ENCODE measurements at places on chromosomes 4 and X.

DNA sequence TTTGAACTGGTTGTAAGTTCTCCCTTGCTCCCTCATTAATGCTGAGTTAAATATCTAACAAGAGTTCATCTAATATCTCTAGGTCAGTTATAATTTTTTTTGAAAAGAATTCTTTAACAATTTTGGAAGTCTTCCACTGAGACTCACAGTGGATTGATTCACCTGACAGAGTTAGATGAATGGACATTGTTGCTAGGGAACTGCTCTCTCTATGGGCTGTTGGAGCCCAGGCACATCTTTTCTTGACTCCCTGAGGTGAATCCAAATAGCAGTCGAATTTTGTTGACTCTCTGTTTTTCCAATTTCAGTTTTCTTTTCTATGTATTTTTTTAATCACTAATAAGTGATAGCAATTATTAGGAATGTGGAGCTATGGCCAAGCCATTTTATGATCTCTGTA is 996.1 kb upstream of the PABPC4L start:
- DNase-seq, result no peak

DNA sequence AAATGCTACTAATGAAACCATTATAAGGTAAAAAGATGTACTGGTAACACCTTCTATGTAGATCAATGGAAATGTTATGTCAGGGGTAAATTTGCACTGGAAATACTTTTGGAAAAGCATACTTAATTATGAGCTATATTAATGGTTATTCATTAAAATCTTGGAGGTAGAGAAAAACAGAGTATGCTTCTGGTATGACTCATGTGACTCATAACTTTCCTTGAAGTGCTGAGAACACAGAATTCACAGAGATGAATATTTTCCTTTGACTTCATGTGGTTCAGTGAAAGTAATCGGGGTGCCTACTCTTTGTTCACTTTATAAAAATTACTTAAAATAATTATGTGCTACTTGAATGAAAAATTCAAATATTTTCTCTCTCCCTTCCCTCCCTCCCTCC is 254.2 kb downstream of the KCTD8 start:
- no peak for DNase-seq

DNA sequence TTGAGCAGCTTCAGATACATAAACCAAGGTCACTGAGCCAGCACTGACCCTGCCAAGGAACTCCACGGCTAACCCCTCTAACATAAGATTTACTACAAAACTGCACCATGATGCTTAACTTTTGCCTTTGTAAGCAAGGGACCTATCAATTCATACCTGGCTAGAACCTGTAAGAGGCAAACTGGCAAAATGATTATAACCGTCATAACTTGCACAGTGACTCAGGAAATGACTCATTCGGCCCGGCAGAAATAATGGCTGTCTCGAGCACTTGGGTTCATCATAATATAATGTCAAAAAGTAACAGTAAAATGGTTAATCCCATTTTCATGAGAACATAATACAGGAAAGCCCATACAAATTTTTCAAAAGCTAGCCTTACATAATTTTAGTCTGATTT is 17.2 kb downstream of the RASGEF1B start:
- no peak for DNase-seq

DNA sequence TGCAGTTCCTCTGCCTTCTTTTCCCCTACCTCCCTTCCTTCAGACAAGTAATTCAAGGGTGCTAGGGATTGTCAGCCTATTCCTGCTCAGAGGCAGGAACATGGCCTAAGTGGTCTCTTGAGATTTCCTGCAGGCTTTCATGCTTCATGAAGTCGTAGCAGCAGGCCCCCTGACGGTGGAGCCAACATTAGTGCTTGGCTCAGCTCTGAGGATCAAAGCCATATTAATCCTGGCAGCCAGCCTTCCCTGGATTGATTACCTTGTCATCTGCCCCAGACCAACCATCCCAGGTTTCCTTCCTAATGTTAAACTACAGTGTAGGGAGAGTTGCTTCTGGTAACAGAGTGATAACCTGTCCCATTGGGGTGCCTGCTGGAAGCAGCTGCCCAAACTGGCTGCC is 84.1 kb downstream of the SLC16A2 start:
- no peak for DNase-seq

DNA sequence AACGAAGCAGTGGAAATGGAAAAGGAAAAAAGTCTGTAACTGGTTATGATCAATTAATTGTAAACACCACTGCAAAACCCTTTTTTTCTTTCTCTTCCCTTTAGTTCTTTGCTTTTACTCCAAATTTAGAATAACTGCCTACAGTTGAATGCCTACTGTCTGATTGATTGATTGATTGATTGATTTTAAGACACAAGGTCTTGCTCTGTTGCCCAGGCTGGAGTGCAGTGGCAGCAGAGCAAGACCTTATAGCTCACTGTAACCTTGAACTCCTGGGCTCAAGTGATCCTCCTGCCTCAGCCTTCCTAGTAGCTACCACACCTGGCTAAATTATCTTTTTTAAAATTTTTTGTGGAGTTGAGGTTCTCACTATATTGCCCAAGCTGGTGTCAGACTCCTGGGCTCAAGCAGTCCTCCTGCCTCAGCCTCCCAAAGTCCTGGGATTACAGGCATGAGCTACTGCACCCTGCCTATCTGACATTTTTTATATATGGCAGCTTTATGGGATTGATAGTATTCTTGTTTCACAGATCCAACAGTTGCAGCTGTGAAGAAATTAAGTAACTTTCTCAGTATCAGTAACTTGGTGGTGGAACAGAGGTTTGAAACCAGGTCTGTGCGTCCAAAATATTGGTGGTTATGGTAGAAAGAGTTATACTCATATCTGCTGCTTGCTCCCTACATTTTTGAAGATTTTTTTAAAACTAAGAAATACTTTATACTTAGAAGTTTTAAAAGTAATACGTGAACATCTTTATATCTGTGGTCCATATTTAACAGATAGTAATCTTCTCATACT is 12.4 kb downstream of the UBE2K start:
- no peak for DNase-seq

DNA sequence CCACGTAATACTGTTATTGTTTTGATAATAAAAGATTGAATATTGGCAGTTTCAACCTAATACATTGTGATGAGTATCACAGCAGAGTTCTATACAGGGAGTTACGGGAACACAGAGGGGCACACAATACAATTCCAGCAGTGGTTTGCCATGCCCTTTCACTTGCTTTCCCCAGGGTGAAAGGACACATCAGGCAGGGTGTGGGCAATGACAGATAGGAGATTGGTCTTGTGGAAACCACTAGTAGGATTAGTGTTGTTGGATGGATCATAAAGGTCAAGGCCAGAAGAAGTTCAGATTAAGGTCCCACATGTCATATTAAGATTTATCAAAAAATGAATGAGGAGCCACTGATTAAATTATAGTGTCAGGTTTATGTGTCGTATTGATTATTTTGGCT is 8.1 kb downstream of the HSD17B11 start:
- DNase-seq, result no peak

DNA sequence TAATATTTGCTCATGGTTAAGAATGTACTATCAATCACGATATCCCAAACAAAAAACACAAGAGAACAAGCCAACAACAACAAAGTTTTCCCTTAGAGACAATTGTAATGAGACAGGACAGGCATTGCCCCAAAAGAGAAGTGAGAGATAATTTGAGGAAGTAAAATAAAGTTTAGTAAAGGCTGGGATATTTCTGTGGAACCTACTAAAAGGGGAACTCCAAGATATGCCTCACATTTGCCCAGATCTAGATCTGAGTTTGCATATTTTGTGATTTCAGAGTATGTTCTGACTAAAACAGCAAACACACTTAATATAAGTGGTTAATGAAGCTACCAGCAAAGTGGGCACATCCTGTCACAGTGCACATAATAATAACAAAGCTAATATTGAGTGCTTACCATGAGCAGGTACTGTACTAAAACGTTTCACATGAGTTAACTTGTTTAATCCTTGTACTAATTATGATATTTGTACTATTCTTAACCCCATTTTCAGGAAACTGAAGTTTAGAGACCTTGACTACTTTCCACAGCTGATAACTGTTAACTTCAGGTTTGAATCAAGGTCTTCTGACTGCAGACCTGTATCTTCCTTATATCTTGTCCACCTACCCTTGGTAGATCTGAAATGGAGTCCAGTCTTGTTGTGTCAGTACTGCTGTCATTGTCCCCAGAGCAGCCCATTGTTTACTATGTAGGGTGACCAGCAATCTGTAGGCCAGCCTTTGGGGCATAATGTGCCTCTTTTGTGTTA is 26.0 kb upstream of the BMP2K start:
- DNase-seq, result no peak

DNA sequence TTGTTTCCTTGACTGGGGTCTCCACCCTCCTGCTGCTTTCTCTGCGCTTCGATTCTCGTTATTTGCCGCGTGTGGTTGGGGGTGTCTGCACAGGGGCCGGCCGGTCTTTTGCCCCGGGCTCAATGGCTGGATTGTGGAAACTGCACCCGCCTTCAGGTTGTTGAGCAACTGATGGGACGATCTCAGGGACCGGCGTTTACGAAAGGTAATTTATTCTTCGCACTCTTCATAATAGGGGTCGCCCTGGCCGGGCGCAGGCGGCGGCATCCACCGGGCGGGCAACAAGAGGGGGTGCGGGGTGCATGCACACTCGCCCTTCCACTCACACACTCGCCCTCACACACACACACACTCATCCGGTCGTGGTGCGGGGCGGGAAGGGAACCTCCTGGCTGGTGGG is 1.4 kb downstream of the ADGRL3 start:
- no peak for DNase-seq

- no peak for DNase-seq
These were observed 66.2 kb upstream of the TACR3 start for GRCh38 chr4:103786014-103786413.

DNA sequence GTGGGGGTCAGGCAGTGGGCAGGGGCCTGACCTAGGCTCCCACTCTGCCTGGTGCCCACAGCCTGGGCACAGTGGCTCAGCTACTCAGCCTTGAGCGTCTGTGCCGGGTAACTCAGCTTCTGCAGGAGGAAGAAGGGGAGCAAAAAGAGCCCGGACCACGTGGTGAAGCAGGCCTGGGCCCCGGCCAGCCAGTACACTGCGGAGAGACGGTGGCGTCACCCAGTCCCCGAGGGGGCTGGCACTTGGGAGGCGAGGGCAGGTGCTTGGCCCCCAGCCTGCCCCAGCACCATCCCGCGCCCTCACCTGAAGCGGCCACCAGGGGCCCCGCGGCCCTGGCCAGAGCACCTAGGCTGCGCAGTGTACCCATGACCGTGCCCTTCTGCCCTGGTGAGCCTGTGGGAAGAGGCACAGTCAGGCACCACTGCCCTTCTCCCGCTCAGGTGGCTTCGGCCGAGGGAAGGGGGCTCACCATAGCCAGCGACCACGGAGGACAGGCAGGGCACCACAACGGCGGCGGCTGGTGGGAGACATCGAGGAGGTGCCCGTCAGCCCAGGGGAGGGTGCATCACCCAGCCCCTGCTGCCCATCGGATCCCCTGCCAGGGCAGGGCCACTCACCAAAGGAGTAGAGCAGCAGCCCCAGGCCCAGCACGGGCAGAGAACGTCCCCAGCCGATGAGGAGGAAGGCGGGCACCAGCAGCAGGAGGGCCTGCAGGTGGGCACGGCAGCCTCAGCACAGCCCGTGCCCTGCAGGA is 32.3 kb downstream of the NOP14 start:
- no peak for DNase-seq

GRCh38 chrX:47156611-47157520 is 11.8 kb downstream of the RBM10 start:
- no peak for DNase-seq

DNA sequence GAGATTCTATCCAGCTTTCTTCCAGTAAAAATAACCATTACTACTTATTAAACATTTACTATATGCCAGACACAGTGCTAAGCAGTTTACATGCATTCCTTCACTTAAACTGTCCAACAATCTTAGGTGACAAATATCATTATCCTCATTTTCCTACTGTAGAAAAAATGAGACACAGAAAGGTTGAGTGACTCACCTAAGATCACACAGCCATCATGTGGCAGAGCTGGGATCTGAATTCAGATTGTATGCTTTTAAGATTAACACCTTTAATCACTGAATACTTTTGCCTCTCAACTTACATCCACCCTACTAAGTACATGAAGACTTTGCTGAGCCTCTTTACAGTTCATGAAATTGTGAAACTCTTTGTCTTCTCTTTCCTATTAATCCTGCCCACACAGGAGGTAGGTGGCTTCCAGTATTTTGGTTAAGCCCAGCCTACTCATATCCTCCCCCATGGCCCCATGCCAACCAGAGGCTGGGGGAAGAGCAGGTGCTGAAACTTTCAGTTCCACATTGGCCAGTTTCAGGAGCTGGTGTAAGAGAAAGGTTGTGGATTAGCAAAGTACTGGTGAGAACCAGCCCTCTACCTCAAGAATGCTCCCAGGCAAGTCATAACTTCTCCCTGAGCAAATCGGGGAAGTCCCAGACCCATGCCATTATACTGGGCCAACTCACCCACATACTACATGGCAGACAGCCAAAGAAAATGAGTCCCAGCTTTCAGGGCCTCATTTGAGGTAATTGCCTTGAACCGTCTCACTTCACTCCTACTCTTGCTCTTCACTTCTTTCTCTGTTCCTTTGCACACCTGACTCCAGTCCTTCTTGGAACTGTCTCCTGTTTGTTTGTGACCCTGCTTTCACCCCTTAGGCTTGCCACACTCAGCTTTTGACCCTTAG is 211.1 kb downstream of the GUCY2F start:
- no peak for DNase-seq

GRCh38 chr4:31094474-31094873 is 374.3 kb downstream of the PCDH7 start:
- no peak for DNase-seq

- DNase-seq, result no peak
These were observed 707.1 kb upstream of the SLIT2 start for GRCh38 chr4:19544446-19545125.

- no peak for DNase-seq
These were observed 402.0 kb downstream of the HNRNPD start for GRCh38 chr4:81971637-81972381.

- DNase-seq, result no peak
These were observed 251.6 kb downstream of the CBR4 start for GRCh38 chr4:168758351-168758876.

- DNase-seq, result no peak
These were observed 188.1 kb downstream of the QDPR start for GRCh38 chr4:17323554-17324385.

GRCh38 chr4:168811786-168812651 is 198.0 kb downstream of the CBR4 start:
- no peak for DNase-seq

DNA sequence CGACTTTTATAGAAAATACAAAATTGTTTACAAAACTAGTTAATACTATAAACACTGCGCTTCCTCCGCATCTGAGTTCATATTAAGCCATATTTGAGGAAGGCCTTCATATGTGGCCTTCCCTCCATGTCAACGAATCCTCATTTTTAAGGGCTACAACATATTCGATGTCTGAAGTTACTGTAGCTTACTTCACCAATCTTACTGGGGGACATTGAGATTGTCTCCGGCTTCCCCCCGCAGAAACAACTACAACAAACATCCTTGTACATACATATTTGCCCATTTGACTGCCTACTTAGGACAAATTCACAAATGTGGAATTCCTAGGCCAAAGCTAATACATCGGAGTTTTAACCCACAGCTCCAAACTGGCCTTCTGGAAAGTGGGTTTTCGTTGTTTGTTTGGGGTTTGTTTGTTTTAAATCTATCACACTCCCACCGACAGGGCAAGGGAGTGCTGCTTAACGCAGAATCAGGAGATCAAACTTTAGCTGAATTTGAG is 581 bp upstream of the FAM114A1 start:
- DNase-seq, result no peak

- DNase-seq, result no peak
These were observed 6.7 kb upstream of the ERCC6L start for GRCh38 chrX:72245461-72246089.

- no peak for DNase-seq
These were observed 253.8 kb downstream of the QDPR start for GRCh38 chr4:17258106-17258505.

GRCh38 chrX:154819771-154820341 is 14.6 kb upstream of the MPP1 start:
- DNase-seq, result no peak

Data from NCI-H1417 treated with DMSO at 0.1 percent for 48 hours (cell line).